ENCODE measurements at places on chromosomes 4 and X.

- H3K27me3 ChIP-seq: no peaks in the 10 kb centered on the region
- no peaks in the 10 kb centered on the region for H3K36me3 ChIP-seq
- DNase-seq: no peak
- H3K4me3 ChIP-seq: no peak overlapping the region
- H3K27ac ChIP-seq: no peak overlapping the region
These were observed 16.3 kb upstream of the PLCXD1 start for GRCh38 chrX:264634-265455.

- peak overlapping the region; percentile 40 for H3K27ac ChIP-seq
- no peak for DNase-seq
- H3K27me3 ChIP-seq: no peaks in the 10 kb centered on the region
- H3K4me3 ChIP-seq: no peak overlapping the region
- peaks cover under 1% of the 10 kb centered on the region for H3K36me3 ChIP-seq
- H3K4me1 ChIP-seq: peaks cover 11% of the 10 kb centered on the region
These were observed 3.1 kb upstream of the DHRSX start for GRCh38 chrX:2503591-2504500.

DNA sequence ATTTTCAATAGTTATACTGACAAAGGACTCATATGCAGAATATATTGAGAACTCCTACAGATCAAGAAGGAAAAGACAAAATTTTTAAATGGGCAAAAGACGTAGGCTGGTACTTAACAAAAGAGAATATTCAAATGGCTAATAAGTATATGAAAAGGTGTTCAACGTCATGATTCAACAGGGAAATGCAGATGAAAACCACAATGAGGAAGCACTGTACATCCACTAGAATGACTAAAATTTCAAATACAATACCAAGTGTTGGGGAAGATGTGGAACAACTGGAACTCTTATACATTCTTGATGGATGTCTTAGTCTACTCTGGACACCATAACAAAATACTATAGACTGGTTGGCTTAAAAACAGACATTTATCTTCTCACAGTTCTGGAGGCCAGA, 1.3 kb upstream of the MRFAP1L1 start:
- H3K27ac ChIP-seq: no peak overlapping the region
- no peak overlapping the region for H3K4me3 ChIP-seq
- peaks cover 42% of the 10 kb centered on the region for H3K36me3 ChIP-seq

DNA sequence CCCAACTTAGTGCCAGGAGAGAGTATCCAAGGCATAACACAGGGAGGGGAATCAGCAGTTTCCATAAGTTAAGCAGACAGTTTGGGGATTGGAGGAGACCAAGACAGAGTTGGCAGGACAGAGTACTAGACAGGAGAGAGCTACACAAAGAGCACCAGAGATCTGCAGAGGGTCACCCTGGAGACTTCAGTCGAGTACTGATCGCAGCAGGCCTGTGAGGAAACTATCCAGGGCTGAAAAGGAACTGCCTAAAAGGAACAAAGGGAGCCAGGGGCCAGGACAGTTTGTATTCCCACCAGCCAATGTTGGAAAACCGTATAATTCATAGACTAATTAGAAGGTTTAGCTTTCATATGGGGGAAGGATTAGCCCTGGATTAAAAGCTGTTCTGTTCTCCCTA, 80.6 kb upstream of the ENPP6 start:
- H3K27ac ChIP-seq: no peak overlapping the region
- H3K27me3 ChIP-seq: peaks cover 1% of the 10 kb centered on the region
- H3K4me1 ChIP-seq: no peaks in the 10 kb centered on the region
- no peak for DNase-seq
- H3K36me3 ChIP-seq: peaks cover 4% of the 10 kb centered on the region

- H3K36me3 ChIP-seq: no peaks in the 10 kb centered on the region
- H3K27me3 ChIP-seq: peaks cover 5% of the 10 kb centered on the region
- no peak overlapping the region for H3K4me3 ChIP-seq
- H3K4me1 ChIP-seq: no peaks in the 10 kb centered on the region
- no peak for DNase-seq
These were observed 29.0 kb upstream of the SMAD1 start for GRCh38 chr4:145452447-145453162.

DNA sequence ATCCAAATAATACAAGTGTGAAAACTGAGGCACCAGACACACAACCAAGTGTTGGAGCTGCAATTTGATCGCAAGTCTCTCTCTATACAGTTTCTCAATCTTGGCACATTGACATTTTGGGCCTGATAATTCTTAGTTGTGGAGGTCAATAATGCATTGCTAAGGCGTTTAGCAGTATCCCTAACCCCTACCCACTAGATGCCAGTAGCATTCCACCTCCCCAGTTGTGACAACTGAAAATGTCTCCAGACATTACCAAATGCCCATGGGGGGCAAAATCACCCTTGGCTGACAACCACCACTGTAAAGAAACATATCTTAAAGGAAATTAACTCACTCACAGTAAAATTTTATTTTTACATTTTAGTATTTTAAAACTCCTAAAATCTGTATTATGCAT, 4.2 kb downstream of the NR3C2 start:
- H3K27me3 ChIP-seq: peaks cover 15% of the 10 kb centered on the region
- peaks cover 23% of the 10 kb centered on the region for H3K4me1 ChIP-seq
- DNase-seq: no peak
- H3K36me3 ChIP-seq: peaks cover 7% of the 10 kb centered on the region
- H3K27ac ChIP-seq: no peak overlapping the region

Measured in activated CD4-positive, alpha-beta memory T cell treated with anti-CD3 and anti-CD28 coated beads, Interleukin-2, amount 10 ng/mL, durations not matched to agents 7 days and 5 days (primary cell).